Osteoblast (primary cell): ENCODE measurements at places on chromosomes 7 and 10.

DNA sequence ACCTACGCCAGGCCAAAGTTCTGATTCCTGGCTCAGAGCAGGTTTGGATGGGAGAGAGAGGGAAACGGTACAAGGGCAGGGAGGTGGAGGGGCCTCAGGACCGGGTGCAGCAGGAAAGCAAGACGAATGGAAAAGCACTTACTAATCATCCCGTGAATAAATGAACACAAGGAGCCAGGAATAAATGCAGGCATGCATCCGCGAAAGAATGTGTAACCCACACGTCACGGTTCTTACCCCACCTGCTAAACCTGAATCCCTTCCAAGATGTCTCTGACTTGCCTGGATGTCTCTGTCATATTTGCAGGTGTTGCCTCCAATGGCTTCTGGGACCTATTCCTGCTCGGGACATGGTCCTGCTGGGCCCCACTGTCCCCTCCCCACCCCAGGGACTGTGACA lies 335.2 kb upstream of the RNF32 start:
- no peak overlapping the region for H3K4me3 ChIP-seq
- DNase-seq: no peak
- no peak overlapping the region for H3K27ac ChIP-seq
- H3K27me3 ChIP-seq: no peaks in the 10 kb centered on the region
- H3K4me1 ChIP-seq: no peaks in the 10 kb centered on the region

- no peak overlapping the region for H3K4me3 ChIP-seq
- DNase-seq: no peak
- no peaks in the 10 kb centered on the region for H3K27me3 ChIP-seq
- no peaks in the 10 kb centered on the region for H3K36me3 ChIP-seq
- H3K4me1 ChIP-seq: no peaks in the 10 kb centered on the region
These were observed 68.6 kb upstream of the AFAP1L2 start for GRCh38 chr10:114472877-114473253.

DNA sequence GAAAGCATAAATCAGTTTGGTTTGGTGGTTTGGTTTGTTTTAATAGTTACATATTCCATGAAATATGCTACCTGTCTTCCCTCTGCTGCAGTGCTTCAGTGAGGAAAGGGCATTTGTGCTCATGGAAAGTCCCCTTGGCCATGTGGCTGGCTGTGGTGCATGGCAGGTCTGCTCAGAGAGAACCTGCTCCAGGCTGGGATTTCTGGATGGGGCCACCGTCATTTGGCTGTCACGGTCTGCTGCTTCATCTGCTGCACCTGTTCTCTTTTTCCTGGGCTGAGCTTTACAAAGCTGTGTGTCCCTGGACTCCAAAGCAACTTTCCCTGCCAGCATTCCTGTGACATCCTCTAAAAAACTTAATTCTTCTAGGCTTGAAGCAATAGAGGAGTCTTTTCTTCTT lies 8.9 kb downstream of the CDK14 start:
- no peaks in the 10 kb centered on the region for H3K4me1 ChIP-seq
- no peaks in the 10 kb centered on the region for H3K36me3 ChIP-seq
- no peaks in the 10 kb centered on the region for H3K27me3 ChIP-seq
- no peak overlapping the region for H3K27ac ChIP-seq

GRCh38 chr10:46091080-46091827 lies 45.2 kb upstream of the MSMB start:
- no peaks in the 10 kb centered on the region for H3K36me3 ChIP-seq
- no peaks in the 10 kb centered on the region for H3K27me3 ChIP-seq
- H3K27ac ChIP-seq: no peak overlapping the region
- no peaks in the 10 kb centered on the region for H3K4me1 ChIP-seq
- H3K4me3 ChIP-seq: no peak overlapping the region

DNA sequence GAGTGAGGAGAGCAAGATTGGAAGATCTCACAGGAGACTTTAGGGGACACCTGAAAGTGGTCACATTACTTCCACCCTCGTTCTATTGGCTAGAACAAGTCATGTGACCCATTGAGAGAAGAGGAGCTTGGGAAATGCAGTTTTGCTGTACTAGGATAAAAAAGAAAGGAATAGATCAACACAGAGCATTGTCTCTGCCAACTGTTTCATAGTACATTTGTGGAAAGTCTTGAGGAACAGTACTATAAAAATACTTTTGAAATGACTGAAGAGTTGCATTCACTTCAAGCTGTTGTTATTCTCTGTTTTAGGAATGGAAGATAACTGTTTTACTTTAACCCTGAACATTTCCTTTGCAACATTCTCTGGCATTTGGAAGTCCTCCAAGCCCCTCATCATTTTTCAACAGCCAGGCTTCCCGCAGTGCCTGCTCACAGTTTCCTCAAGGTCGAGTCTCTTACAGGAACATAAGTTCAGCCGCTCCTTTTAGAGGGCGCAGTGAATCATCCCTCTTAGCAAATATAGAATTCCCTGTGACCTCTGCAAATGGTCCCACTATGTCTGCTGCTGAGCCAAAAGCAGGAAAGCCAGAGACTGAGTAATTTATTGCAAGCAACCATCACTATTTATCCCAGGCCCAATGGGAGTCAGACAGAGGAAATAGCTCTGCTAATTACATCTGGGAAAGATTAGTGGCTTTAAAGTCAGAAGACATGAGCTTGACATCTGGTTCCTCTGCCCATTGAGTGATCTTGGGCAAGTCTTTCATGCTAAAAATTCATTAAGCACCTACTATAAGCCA lies 40.7 kb downstream of the MRPL32 start:
- peak overlapping the region; percentile 21 for H3K4me3 ChIP-seq
- peaks cover 15% of the 10 kb centered on the region for H3K4me1 ChIP-seq
- H3K36me3 ChIP-seq: no peaks in the 10 kb centered on the region

GRCh38 chr10:132942101-132943057 lies at the start of gene CFAP46:
Gene CFAP46 (minus strand): TSS chr10:132942570. CDS start chr10:132942484, 86 bp downstream.
- peak; percentile 96 for DNase-seq
- H3K4me1 ChIP-seq: no peaks in the 10 kb centered on the region
- H3K27ac ChIP-seq: no peak within 1 kb of the TSS
- no peaks in the 10 kb centered on the region for H3K36me3 ChIP-seq

- no peaks in the 10 kb centered on the region for H3K36me3 ChIP-seq
- DNase-seq: no peak
- no peaks in the 10 kb centered on the region for H3K27me3 ChIP-seq
These were observed 516.7 kb downstream of the ADRA2A start for GRCh38 chr10:111593578-111593977.

- no peaks in the 10 kb centered on the region for H3K36me3 ChIP-seq
- no peaks in the 10 kb centered on the region for H3K4me1 ChIP-seq
- H3K27me3 ChIP-seq: no peaks in the 10 kb centered on the region
- H3K27ac ChIP-seq: no peak overlapping the region
- no peak for DNase-seq
These were observed 167.9 kb downstream of the PHF14 start for GRCh38 chr7:11141541-11141940.

DNA sequence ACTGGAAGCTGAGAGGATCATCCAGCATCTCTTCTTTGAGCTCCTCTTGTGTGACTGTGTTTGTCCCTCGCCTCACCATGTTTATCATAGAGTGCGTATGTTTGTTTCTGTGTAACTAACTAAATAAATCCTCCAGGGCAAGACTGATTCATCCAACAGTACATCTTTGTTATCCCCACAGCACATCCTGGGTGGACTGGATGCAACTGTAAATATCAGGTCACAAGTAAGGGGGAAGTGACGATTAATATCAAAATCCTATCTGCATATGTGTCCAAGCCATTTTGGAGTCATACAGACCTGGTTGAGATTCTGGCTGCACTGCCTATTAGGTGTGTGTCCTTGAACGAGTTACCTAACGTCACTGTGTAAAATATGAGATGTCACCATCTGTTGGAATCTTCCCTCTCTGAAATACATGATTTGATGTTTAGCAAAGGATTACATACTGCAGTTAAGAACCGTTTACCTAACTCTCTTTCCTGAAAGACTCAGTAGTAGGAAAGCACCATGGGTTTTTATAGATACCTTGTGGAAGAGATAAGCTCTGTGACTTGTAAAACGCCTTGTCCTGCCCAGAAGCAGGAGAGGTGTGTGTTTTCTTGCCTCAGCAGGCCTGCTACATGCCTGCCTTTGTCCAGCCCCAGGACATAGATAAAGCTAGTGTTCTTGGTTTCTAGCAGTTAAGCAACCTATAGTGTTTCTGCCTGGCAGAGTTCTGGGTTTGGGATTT lies 25.8 kb downstream of the WBP1L start:
- no peak overlapping the region for H3K27ac ChIP-seq
- no peak overlapping the region for H3K4me3 ChIP-seq
- no peaks in the 10 kb centered on the region for H3K27me3 ChIP-seq

- peaks cover 33% of the 10 kb centered on the region for H3K4me1 ChIP-seq
- H3K27ac ChIP-seq: no peak overlapping the region
- no peaks in the 10 kb centered on the region for H3K36me3 ChIP-seq
- H3K27me3 ChIP-seq: no peaks in the 10 kb centered on the region
These were observed 154.7 kb downstream of the ANK3 start for GRCh38 chr10:60235001-60235400.

- DNase-seq: no peak
- no peaks in the 10 kb centered on the region for H3K36me3 ChIP-seq
- H3K4me3 ChIP-seq: no peak overlapping the region
- H3K27me3 ChIP-seq: no peaks in the 10 kb centered on the region
- no peaks in the 10 kb centered on the region for H3K4me1 ChIP-seq
- H3K27ac ChIP-seq: no peak overlapping the region
These were observed 76.4 kb downstream of the CARD11 start for GRCh38 chr7:2967253-2967652.

DNA sequence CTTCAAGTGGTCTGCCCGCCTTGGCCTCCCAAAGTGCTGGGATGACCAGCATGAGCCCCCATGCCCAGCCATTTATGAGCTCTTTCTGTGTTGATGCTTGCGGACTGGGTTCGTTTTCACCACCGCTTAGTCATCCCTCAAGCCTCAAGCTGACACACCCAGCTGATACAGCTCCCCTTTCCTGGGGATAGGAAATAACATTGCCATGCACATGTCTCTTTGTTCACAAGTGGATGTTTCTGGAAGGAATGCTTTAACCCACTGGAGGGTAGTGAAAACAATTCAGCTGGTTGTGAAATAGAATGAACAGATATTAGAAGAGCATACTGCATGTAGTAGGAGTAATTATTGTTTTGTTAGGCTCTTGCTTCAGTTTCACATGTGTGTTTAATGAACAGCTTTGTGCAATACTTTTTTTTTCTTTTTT lies 8.5 kb upstream of the METTL27 start:
- H3K27me3 ChIP-seq: no peaks in the 10 kb centered on the region
- no peak overlapping the region for H3K4me3 ChIP-seq
- H3K27ac ChIP-seq: peak overlapping the region; percentile 99

- peaks cover 13% of the 10 kb centered on the region for H3K4me1 ChIP-seq
- H3K36me3 ChIP-seq: no peaks in the 10 kb centered on the region
- no peak overlapping the region for H3K27ac ChIP-seq
- DNase-seq: peak; percentile 26
These were observed 102.2 kb upstream of the DIP2C start for GRCh38 chr10:791639-792038.

GRCh38 chr10:78504181-78504580 lies 470.5 kb downstream of the RPS24 start:
- no peak for DNase-seq
- no peak overlapping the region for H3K4me3 ChIP-seq
- H3K27ac ChIP-seq: no peak overlapping the region
- no peaks in the 10 kb centered on the region for H3K27me3 ChIP-seq

GRCh38 chr7:37076668-37077067 lies 352.4 kb upstream of the AOAH start:
- no peaks in the 10 kb centered on the region for H3K27me3 ChIP-seq
- no peak overlapping the region for H3K4me3 ChIP-seq
- no peak for DNase-seq
- no peaks in the 10 kb centered on the region for H3K36me3 ChIP-seq
- no peak overlapping the region for H3K27ac ChIP-seq
- H3K4me1 ChIP-seq: no peaks in the 10 kb centered on the region

DNA sequence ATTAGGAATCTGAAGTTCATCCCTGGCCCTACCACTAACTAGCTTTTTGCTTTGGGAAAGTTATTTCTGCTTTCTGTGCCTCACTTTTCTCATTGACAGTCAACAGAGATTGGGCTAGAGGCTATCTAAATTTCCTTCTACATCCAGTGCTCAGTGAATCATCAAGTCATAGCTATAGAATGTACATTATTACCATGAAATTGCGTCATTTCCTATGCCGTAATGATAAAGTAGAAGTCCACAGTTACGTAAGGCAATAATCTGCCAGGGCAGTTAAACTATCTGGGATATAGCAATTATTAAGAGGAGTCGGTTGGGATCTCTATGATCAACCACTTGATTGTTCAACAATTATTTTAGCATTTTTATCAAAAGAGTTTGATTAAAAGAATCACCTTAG lies 64.4 kb downstream of the ITGB8 start:
- H3K27ac ChIP-seq: no peak overlapping the region
- no peaks in the 10 kb centered on the region for H3K27me3 ChIP-seq
- H3K4me3 ChIP-seq: no peak overlapping the region
- no peaks in the 10 kb centered on the region for H3K4me1 ChIP-seq

- peaks cover 26% of the 10 kb centered on the region for H3K4me1 ChIP-seq
- no peaks in the 10 kb centered on the region for H3K27me3 ChIP-seq
- DNase-seq: peak; percentile 87
- peak overlapping the region; percentile 74 for H3K27ac ChIP-seq
These were observed 95.7 kb upstream of the PALS2 start for GRCh38 chr7:24477398-24478136.

DNA sequence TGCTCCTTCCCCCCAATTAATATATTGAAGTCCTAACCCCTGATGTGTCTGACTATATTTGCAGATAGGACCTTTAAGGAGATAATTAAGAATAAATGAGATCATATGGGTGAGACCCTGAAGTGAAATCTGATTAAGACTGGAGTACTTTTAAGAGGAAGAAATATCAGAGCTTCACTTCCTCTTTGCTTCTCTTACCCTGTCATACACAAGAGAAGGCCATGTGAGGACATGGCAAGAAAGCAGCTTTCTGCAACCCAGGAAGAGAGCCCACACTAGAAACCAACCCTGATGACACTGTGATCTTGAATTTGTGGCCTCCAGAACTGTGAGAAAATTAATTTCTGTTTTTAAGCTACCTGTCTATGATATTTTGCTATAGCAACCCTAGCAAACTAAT lies 44.2 kb downstream of the JMJD1C start:
- no peak overlapping the region for H3K27ac ChIP-seq
- no peaks in the 10 kb centered on the region for H3K4me1 ChIP-seq
- H3K36me3 ChIP-seq: no peaks in the 10 kb centered on the region
- H3K27me3 ChIP-seq: no peaks in the 10 kb centered on the region
- H3K4me3 ChIP-seq: no peak overlapping the region

DNA sequence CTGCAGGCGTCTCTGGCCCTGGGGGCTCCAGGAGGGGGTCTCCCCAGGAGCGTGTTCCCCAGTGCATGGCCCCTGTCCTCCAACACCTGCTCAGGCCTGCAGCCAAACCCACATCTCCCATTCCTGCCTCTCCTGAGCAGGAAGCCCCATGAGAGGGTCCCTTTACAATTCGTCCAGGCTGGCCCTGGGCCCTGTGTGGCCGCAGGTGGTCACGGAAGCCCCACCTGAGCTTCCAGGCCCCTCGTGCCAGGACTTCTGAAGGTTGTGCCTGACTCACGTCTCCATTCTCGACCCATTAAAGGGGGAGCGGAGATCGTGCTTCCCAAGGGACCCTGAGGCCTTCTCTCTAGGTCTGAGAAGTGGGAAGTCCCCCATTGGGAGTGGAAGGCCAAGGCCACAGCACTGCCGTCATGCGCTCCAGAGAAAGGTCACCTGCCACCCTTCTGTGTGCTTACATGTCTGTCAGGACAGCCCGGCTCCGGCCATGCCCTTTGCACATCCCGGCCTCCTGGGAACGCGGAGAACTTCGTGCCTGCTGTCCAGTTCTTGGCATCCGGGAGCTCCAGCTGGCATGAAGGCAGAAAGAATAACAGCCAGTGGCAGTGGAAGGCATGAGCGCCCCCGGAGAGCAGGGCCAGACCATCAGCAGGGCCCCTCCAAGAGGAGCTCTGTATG lies 382.3 kb downstream of the DNAJB6 start:
- DNase-seq: no peak
- no peaks in the 10 kb centered on the region for H3K36me3 ChIP-seq
- H3K4me3 ChIP-seq: no peak overlapping the region
- no peaks in the 10 kb centered on the region for H3K27me3 ChIP-seq
- no peaks in the 10 kb centered on the region for H3K4me1 ChIP-seq
- no peak overlapping the region for H3K27ac ChIP-seq
